ENCODE measurements at places on chromosomes 2 and 18. TPM values are rescaled to one million over a fixed set of nuclear protein-coding genes. Genes with fewer than 3 reads are reported as not detected.
A peak's percentile ranks its signal among the peaks of the same experiment; 100 is the strongest.

CCDC74B gene
- 1.5 TPM for total RNA-seq

DNA sequence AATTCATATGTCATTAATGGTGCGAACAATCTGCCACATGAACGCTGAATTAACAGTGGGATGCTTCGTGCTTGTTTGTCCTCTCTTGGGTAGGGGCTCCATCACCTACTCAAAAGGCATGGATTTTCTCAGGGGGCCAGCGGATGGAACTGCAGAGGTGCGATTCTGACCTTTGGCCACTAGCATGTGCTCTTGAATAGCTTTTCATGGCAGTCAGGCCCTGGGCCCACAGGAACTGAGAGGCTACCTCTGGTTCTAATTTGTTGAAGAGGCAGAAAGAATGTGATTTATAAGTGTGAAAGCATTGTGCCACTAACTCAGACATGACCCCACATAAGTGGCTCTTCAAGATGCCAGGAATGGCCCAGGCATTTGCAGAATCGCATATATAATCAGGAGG is 283.2 kb downstream of the INSIG2 start:
- no peak for DNase-seq

NTSR2 gene
- total RNA-seq = not detected

GRCh38 chr18:46458472-46458871 is 198.5 kb downstream of the LOXHD1 start:
- no peak for DNase-seq

DNA sequence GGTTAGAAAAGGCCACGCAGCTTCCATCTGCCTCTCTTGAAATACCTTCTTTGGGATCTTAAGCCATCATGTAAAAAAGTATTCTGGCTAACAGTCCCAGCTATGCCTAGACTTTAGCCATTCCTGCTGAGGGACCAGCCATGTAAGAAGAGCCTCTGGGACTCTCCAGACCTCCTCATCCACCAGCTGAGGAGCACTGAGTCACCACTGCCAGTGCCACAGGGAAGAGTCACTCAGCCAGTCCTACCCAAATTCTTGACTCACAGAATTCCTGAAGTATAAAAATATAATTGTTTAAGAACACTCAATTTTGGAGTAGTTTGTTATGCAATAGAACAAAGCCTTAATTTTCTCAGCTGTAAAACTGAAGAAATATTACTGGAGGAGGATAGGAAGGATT is 436.7 kb downstream of the ZEB2 start:
- no peak for DNase-seq

DNA sequence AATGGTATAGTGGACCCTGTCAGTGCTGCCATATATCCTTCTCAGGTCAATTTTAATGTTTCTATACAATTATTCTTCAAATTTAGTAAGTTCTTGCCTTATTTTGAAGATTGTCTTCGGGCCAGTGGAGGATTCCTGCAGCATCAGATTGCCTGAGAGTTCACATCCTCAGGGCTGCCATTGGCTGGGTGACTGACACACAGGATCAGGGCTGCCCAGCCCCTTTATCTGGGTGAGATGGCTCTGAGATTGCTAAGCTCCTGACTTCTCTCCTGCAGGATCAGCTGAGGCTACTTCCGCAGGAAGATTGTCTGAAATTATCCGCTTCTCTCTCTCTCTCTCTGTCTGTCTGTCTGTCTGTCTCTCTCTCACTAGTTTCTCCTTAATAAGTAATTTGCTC is 567.4 kb downstream of the TSN start:
- DNase-seq = no peak

POLR1A gene
- total RNA-seq = 32.3 TPM

GRCh38 chr2:240796543-240797499 is 23.2 kb downstream of the KIF1A start:
- peak; percentile 62 for DNase-seq

DNA sequence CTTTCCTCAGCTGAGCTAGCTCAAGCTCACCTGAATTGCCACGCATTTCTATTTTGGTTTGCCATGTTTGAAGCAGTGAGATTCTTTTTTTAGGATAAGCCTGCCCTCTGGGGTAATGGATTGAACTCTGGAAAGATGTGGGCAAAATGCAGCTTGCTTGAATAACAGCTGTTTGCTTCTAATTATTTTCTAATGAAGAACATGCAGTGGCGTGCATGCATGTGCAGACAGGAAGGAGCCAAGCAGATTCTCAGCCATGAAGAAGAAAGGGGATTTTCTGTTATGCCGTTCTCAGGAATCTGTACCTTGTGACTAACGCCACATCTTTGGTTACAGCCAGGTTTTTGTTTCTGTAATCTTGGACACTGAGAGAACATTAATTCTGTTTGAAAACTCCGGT is 171.2 kb downstream of the ANTXR1 start:
- no peak for DNase-seq

GRCh38 chr18:11850821-11851145 is 430 bp upstream of the CHMP1B start:
- DNase-seq = no peak

DNA sequence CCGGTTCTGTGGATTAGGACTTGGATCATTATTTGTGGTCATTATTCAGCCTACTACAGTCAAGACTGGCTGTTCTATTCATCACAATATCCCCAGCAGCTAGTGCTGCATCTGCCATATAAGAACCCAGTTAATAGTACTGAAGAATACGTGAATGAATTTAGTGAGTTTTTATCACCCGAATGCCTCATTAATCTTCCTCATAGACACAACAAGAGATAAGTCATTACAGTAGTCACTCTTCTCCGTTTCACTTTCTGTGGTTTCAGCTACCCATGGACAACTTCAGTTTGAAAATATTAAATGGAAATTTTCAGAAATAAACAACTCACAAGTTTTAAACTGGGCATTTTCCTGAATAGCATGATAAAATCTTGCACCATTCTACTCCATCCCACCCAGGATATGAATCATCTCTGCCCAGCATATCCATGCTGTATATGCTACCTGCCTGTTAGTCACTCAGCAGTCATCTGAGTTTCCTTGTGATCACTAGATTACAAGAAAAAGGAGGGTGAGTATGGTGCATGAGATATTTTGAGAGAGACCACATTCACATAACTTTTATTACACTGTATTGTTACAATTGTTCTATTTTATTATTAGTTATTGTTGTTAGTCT is 363.7 kb upstream of the CHAC2 start:
- DNase-seq = no peak

- DNase-seq = no peak
These were observed 11.1 kb downstream of the OBSL1 start for GRCh38 chr2:219560037-219560892.

- DNase-seq = no peak
These were observed 253.8 kb upstream of the MMADHC start for GRCh38 chr2:149841396-149841795.

DNA sequence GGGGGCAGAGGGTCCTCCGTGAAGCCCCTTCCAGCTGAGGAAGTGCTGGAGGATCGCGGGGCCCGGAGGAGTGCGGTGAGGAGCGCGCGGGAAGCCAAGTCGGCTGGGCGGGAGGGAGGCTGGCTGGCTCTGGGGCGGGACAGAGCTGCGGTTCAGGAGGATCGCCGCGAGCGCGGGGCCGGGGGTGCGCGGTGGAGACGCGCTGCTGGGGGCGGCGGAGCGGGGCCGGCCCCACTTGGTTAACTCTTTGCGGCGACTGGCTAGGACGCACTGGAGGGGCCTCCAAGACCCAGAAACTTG is 464 bp downstream of the CYBRD1 start:
- DNase-seq = peak; percentile 86

DNA sequence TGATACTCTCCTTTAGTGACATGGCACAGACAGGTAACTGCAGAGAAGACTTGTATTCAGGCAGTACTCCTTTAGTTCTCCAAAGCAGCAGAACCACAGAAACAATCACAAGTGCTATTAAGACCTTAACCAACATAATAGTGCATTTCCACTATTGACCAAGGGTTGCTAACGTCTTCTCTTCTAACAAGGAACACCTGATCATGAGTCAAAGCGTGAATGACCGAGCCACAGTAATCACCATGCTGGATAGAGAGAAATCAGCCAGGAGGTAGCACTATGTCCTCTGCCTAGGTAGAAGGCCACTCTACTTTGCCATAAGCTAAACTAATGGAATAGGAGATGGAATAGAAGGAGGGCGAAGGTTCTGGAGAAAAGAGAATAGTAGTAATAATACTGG is 161.0 kb downstream of the ANKRD44 start:
- DNase-seq = no peak

DNA sequence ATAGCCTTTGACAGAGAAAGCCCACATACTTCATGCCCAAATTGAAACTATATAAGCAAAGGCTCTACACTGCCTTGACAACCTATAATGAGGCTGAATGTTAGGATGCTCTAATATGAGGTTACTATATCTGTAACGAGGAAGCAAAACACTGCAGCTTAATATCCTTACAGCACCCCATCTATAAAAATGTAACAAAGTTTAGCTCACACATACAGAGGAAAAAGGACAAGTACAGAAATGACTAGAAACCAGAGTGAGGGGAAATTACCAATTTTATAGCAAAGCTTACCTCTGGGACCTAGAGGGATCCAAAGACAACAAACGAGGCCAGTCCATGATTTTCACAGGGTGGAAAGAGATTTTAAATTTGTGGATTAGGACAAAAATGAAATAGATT is 138.5 kb downstream of the COL4A4 start:
- no peak for DNase-seq

ANKRD30BL gene
- 0.14 TPM for total RNA-seq

ABCG5 gene
- not detected for total RNA-seq

- no peak for DNase-seq
These were observed 8.8 kb downstream of the DHX57 start for GRCh38 chr2:38866773-38867443.

- DNase-seq = no peak
These were observed 131.2 kb downstream of the CERS6 start for GRCh38 chr2:168587307-168587706.
